ENCODE measurements at places on chromosomes 6 and 20.

DNA sequence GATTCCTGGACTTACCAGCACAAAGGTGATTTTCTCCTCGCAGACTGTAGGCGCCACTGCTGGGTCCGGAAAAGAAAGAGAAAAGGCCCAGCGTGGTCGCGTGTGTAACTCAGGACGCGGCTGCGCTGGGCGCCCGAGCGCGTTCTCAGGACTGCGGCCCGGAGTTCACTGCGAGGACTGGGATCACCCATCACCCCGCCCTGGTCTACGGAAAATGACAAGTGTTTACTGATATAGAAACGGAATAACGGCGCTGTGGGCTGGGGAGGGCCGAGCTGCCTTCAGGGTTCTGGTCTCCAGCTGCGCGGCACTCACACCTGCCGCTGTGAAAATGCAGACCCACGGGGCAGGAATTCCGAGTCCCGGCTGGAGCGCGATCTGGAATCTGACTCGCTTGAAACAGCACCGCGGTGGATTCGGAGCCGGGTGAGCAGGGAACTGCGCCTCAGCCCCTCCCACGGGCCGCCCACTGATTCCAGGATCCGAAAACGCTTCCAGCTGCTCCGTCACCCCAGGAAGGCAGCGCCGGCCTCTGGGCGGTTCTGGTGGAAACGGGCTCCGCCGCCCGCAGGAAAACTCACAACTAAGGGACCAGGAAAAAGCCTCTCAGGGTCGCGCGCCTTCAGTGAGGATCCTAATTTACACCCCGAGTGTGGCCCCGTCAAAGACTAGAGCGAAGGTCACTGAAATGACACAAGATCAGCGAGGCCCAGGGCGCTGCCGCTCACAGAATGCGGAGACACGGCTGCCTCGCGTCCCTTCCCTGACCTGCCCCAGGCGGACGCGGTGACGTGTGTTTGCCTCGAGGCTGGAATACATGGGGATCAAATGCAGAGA is 34.5 kb downstream of the HLA-A start:
- no peak for DNase-seq

DNA sequence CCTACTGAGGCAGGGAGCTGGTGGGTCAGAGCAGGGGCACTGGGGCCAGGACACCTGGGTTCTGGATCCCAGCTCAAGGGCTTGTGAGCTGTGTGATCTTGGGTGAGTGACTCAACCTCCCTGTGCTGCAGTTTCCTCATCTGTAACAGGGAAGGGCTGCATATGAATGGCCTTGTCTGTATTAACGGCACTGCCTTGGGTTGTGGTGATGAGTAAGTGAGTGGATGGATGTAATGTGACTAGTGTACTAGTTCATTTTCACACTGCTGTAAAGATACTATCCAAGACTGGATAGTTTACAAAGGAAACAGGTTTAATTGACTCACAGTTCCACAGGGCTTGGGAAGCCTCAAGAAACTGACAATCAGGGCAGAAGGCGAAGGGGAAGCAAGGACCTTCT is 233.5 kb downstream of the TAF4 start:
- DNase-seq = no peak

- no peak for DNase-seq
Observed at GRCh38 chr6:34066218-34066571, 79.7 kb downstream of the GRM4 start.

- no peak for DNase-seq
Observed at GRCh38 chr6:5112066-5112799, 27.1 kb downstream of the PPP1R3G start.

DNA sequence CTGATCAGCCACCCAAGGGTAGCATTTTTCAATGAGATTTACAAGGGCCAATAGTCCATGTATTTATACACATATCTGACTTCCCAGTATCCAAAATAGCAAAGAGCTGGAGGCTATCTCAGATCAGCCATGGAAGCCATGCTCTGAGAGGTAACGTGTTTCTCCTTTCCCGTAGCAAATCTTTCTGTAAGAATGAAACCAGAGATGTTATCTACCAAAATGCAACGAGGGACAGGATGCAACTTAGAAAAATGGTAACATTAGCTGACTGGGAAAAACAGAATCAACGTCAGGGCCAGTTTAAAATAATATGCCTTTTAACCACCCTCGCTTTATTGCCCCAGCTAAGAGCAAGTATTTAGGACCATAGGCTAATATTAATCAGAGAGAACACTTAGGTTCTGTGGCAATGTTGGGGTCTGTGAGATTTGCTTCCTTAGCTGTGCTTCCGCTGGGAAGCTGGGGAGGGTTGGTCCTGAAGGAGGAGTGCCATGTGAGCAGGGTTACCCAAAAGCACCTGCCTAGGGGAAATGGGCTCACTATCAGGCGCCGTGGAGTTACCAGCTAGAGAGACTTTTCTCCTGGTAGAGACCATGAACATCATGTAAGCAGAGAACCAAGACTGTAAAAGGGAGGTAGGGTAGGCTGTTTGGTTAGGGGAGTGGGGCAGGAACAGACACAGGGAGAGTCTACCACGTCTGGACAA is 1.2 kb downstream of the ZNF831 start:
- no peak for DNase-seq

- DNase-seq = peak; percentile 92
Observed at GRCh38 chr20:34222208-34222607, 19.0 kb upstream of the ASIP start.

- DNase-seq = no peak
Observed at GRCh38 chr6:118755941-118756646, 104.7 kb upstream of the CEP85L start.

GRCh38 chr6:13708736-13709135 is 2.9 kb downstream of the RANBP9 start:
- no peak for DNase-seq

- DNase-seq = no peak
Observed at GRCh38 chr6:46490425-46491200, 636 bp downstream of the RCAN2 start.

DNA sequence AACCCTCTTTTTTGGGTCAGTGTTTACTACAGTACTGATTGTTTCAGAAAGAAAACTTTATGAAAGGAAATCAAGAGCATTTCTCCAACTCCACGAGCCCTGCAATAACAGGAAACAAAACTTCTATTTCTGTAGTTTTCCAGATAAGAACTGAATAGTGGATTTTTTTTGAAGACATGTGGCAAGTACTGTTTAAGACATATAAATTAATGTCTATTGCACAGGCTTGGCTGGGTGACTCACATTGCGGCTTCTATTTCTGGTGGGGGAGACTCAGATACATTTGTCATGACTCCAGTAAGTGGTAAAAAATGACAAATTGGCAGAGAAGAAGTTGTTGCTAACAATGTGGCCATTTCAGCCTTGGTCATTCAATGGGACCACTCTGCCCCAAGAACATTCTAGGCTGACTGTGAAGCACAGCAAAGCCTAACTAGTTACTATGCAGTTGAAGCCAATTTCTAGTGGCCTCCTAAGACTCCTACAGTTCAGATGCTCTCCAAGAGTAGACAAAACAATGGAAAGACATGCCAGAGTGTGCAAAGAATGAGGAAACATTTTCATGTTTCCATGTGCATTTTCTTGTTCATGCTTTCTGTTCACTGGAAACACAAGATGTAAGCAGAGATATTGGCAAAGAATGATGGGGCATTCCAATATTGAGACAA is 200.9 kb downstream of the EDN1 start:
- DNase-seq = peak; percentile 47

DNA sequence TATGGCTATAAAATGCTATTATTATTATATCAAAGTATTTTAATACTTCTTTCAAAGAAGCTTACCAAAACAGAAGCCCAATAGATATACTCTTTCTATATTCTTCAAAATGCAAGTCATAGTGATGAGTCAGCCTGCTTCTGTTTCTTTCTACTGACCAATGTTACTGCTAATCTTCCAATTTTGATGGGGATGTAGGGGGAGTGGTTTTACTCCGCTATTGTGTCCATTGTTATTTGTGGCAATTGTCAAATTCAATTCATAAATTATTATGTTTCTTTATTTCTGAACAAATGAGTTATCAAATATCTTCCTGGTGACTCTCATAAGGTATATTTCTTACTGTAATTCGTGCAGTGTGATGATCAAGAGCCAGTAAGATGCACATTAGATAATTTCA is 221.5 kb upstream of the DEFB112 start:
- no peak for DNase-seq

- no peak for DNase-seq
Observed at GRCh38 chr6:116682334-116682712, 1.3 kb downstream of the KPNA5 start.

DNA sequence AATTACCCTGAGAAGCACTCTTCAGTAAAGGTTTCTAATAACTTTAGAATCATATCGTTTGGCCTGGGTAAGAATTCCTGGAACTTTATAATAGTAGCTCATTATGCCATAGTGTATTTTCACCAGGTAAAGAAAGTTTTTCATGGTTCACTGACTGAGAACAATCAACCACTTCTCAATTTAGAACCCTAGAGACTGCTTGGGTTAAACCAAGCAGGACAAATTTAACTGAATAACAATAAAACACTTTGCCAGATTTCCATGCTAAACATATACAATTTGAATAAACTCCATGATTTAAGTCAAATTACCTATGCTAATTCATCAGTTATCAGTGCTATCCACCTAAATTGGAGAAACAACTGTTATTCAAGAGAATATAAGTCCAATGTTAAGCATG is 99.4 kb downstream of the PLG start:
- no peak for DNase-seq

DNA sequence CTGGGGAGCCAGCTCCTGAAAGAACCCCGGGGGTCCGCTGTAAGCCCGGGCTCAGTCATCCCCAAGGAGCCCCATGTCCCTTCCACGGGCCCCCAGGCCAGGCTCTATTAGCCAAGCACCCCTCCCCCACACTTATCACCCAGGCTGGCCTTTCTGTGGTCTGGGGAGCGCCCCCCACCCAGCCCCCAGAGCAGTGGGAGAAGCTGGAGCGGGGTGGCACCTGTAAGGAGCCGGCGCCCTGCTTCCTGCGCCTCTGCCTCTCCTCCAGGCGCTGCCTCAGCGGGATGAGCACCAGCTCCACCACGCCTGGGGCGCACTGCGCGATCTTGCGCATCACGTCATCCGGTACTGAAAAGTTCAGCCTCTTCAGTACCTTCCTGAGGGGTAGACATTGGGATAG is 2.3 kb downstream of the SPEF1 start:
- no peak for DNase-seq

DNA sequence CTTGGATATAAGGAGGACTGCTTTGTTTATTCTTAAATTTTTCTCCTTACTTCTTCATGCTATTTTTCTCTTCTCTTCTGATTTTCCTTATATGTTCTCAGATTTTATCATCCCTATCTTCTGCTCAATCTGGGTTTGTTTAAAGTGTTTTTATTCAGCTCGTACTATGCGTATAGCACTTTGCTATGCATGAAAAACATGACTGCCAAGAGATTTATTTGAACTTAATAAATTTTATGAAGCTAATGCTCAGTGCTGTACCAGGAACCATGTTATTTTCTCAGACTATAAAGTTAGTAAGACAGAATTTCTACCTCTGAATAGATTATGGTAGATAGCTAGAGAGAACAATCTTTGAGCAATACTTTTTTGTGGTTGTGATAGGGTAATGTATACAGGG is 305.9 kb downstream of the LAMA2 start:
- no peak for DNase-seq

GRCh38 chr6:10437891-10438290 is 23.0 kb upstream of the TFAP2A start:
- DNase-seq = no peak

GRCh38 chr20:33859157-33859695 is 48.1 kb downstream of the CHMP4B start:
- no peak for DNase-seq

DNA sequence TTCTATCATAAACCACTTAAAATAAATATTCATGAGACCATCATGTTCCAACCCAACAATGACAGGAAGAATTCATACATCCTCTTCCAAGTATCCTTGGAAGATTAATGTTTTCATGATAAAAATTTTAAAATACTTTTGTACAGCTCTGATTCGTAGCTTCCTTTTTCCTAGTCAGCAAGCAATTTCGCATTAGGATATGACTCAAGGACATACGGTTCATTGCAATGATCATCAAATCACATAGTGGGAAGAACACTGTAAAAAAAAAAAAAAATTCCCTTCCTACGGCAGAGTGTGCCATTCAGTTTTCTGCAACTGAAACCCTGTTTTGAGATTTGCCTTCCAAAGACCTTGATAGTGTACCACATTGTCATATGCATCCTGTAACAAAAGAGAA is 35.3 kb upstream of the GFOD1 start:
- no peak for DNase-seq

DNA sequence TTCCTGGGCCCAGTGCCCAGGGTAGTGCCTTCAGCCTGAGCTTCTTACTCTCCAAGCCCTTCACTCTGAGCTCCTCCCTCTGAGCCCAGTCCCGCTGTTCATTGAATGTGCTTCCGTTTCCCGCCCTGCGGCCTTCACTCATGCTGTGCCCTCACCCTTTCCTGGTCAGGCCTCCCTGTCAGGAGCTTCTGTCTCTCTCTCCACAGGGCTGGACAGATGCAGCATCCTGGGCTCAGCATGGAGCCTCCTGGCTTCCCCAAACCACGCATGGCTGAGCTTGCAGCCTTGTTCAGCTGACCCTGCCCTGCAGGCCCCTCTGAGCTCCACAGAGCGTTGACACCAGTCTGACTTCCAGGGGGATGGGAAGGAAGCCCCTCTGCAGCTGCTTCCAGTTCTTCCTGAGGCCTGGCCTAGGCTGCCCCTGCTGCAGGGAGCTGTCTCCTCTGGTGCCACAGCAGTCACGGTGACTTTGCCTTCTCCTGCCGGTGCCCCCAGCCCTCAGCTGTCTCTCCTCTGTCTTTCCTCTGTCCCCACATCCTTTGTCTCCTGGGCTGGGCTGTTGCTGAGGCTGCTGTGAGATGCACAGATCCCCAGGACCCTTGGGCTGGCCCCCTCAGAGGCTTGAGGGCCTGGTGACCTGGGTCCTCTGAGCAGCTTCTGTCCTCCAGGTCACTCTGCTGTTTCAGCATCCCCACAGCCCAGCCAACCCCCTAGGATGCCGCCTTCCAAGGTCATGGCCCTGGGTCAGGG is 7.9 kb upstream of the MYT1 start:
- DNase-seq = no peak

DNA sequence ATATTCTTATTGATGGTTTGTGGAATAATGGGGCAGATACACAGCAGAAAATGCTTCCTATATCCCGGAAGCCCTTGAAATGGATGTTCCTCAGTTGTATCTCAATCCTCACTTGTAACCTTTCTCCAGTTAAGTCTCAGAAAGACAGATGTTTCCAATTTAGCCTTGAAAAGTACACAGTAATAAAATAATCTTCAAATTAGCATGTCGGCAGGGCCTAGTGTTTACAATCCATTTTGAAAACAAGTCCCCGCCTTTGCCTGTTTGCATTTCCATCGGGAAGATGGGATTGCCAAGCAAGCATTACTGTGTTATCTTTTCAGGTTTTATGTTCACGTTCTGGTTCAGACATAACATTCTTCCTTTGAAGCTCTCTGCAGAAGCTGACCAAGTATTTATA is 41.5 kb downstream of the SNRNP48 start:
- no peak for DNase-seq

- DNase-seq = no peak
Observed at GRCh38 chr6:88548891-88549505, 382.9 kb upstream of the CNR1 start.

DNA sequence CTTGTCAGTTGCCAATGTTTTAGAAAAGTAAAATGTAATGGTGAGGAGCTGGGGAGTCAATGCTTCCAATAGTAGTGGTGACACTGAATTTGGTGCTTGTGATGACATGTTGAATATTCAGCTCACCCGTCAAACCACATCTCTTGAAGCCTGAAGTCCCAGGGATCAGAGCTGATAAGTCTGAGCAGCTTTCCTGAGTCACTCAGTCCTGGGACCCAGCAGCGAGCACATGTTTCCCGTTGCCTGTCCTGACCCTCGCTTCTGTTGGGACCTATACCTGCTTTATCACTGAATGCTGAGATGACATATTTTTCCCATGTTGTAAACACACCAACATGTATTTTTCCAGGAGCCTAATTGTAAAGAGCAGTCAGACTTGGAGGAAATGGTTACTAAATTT is 693.6 kb downstream of the QKI start:
- DNase-seq = no peak
